CD4-positive, alpha-beta T cell treated with Interleukin-15 for 4 hours (primary cell): ENCODE measurements at places on chromosomes 16 and 17.

- no peak for DNase-seq
Measured at GRCh38 chr16:23987443-23987842, 151.7 kb downstream of the PRKCB start.

DNA sequence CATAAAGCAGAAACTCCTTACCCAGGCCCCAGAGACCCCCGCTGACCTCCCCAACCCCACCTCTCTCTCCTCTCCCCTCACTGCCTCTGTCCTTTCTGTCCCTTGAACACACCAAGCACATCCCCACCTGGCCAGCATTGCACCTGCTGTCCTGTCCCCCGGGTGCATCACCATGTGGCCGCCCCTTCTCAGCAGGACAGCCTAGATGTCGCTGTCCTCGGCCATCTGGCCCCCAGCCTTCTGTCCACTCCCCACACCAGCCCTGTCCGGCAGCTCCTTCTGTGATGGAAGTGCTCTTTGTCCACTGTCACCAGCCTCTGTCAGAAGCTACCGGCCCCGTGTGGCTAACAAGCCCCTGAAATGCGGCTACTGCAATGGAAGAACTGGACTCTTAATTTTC lies 12.3 kb upstream of the MPRIP start:
- DNase-seq, result no peak

DNA sequence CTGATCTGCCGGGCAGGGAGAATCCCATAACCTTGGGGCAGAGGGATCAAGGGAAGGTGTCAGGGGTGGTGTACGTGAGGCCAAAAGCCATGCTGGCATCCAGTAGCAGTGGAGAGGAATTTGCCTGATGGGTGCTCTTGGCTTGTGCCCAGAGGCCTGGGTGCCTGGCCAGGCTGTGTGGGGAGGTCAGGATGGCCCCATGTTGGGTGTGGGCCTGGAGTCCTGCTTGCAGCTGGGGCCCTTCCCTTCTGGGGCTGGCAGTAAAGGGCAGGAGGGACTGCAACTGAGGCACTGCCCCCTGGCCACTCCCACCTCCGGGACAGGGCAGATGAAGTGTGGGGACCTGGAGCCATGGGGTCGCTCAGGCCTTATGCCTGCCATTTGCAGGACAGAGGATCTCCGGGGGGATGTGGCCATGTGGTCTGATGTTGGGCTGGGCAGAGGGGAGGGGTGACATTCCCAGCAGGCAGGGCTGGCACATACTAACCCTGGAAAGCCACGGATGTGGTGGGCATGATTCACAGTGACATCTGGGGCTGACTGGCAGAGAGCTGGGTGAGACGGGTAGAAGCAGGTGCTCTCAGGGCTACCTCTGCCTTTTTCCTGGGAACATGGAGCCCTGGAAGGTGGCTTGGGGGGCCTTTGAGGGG lies 3.5 kb downstream of the FMNL1 start:
- peak; percentile 67 for DNase-seq

DNA sequence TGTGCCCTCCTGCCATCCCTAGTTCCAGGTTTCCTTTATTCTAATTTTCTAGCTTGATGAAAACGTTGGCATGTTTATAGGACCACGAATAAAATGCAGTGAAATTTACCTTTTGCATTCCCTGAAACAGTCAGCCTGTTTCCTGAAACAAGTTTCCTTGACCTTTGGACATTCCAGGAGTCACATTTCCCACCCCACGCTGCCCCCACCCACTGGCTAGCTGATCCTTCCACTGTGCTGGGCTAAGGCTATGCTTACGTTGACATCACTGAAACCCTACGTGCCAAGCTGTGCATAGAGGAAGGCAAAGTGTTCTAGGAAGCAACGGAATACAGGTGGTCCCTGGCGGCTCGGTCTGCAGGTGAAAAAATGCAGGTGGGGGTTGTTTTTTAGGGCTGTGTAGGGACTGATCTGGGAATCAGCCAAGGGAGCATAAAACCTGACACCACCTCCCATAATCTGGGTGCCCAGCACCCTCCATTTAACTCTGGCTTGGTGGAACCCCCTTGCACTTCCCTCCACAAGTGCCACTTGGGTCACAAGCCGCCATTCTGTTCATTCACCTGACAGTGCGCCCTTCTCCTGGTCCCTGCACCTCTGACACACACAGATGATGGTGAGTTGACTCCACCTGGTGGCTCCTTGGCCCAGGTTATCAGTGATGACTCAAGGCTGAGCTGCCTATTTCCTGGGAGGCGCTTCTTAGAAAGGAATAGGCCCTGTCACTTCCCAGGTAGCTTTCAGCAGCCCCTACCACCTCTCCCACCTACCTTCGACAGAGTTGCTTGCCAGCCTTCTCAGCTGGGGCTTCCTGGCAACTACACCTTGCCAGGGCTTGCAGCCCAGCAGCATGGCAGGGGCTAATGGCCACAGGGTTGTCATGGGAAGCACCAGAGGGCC lies 83.7 kb downstream of the N4BP1 start:
- peak; percentile 34 for DNase-seq

GRCh38 chr17:68249354-68249765 lies 1.5 kb downstream of the AMZ2 start:
- DNase-seq, result peak; percentile 43

- DNase-seq, result no peak
Measured at GRCh38 chr17:632560-632959, 82.1 kb downstream of the VPS53 start.

- DNase-seq, result no peak
Measured at GRCh38 chr16:30924076-30924912, 922 bp downstream of the FBXL19 start.

DNA sequence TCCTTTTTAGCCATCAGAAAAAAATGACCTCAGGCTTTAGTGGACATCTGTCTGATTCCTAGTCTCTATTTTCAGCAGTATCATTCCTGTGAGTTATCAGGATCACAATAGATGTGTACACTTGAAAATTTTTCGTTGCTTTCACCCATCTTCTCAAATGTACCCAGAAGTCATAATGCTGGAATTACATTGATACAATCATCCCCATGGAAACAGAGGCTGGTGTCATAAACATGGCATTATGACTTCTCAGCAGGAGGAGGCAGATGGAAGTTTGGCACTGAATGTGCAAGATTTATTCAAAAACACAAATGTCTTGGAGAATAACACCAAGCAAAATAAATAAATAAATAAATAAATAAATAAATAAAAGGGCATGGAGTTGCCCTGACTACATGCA lies 292.5 kb downstream of the PHKB start:
- DNase-seq, result no peak
